ENCODE measurements at places on chromosomes 2 and 18. TPM values are rescaled to one million over a fixed set of nuclear protein-coding genes. Genes with fewer than 3 reads are reported as not detected.

EVX2 gene
- total RNA-seq, result not detected

CMPK2 gene
- total RNA-seq, result 0.26 TPM

EPB41L3 gene
- total RNA-seq, result 49.1 TPM

COL5A2 gene
- 18.8 TPM for total RNA-seq

ALPI gene
- total RNA-seq, result not detected

PLCL1 gene
- 0.11 TPM for total RNA-seq

UGT1A8 gene
- not detected for total RNA-seq

BOLL gene
- not detected for total RNA-seq

TGFA gene
- total RNA-seq, result 12.2 TPM

GALNT14 gene
- not detected for total RNA-seq

NCK2 gene
- 47.4 TPM for total RNA-seq

UGT1A3 gene
- total RNA-seq, result not detected

KRCC1 gene
- 16.7 TPM for total RNA-seq

MOCOS gene
- total RNA-seq, result 0.54 TPM

AMER3 gene
- total RNA-seq, result not detected

CNNM4 gene
- 1.3 TPM for total RNA-seq

HJURP gene
- 2.3 TPM for total RNA-seq

COA5 gene
- 22.4 TPM for total RNA-seq

EHD3 gene
- 6.6 TPM for total RNA-seq

ECEL1 gene
- total RNA-seq, result not detected

ZAP70 gene
- total RNA-seq, result 0.34 TPM

GAREM2 gene
- total RNA-seq, result 0.22 TPM

CNTNAP5 gene
- total RNA-seq, result under 0.01 TPM

YIPF4 gene
- 14.2 TPM for total RNA-seq

ALMS1 gene
- total RNA-seq, result 4.4 TPM

TMEM178A gene
- 0.11 TPM for total RNA-seq

MLPH gene
- 3.3 TPM for total RNA-seq

CFC1B gene
- not detected for total RNA-seq

PREPL gene
- total RNA-seq, result 14.7 TPM

APCDD1 gene
- not detected for total RNA-seq

HTR2B gene
- total RNA-seq, result 1.5 TPM

PRSS56 gene
- not detected for total RNA-seq

SIX3 gene
- not detected for total RNA-seq
